Uterine smooth muscle cell (primary cell): ENCODE measurements at places on chromosomes 11 and 22. TPM values are rescaled to one million over a fixed set of nuclear protein-coding genes. Genes with fewer than 3 reads are reported as not detected.

Gene TRIM48
- total RNA-seq, result not detected in 2 replicates

Gene TBX1
- 0.12 TPM in 1 of 2 replicates, not detected in the other for total RNA-seq

Gene SMIM38
- total RNA-seq, result 0.11 and 0.87 TPM in 2 replicates

Gene MAPK8IP2
- 0.33 and 0.37 TPM in 2 replicates for total RNA-seq

Gene KRTAP5-2
- total RNA-seq, result not detected in 2 replicates

Gene SERPING1
- 4.3 and 9.6 TPM in 2 replicates for total RNA-seq

Gene CD6
- total RNA-seq, result not detected in 2 replicates

Gene RBMXL2
- 0.11 and 0.25 TPM in 2 replicates for total RNA-seq

Gene CLMP
- 103 and 152 TPM in 2 replicates for total RNA-seq

Gene OR5AP2
- total RNA-seq, result not detected in 2 replicates

Gene ARVCF
- total RNA-seq, result 12.4 and 30.0 TPM in 2 replicates

Gene CEP126
- 1.00 and 1.6 TPM in 2 replicates for total RNA-seq

Gene MMP12
- 0.11 TPM in 1 of 2 replicates, not detected in the other for total RNA-seq

Gene SEC14L3
- not detected in 2 replicates for total RNA-seq

Gene MGAT3
- under 0.01 TPM in 1 of 2 replicates, not detected in the other for total RNA-seq

Gene TMPRSS13
- total RNA-seq, result under 0.01 TPM in 1 of 2 replicates, not detected in the other

Gene TRIM51
- total RNA-seq, result not detected in 2 replicates

Gene TKFC
- total RNA-seq, result 18.8 and 26.5 TPM in 2 replicates

Gene MOGAT2
- total RNA-seq, result not detected in 2 replicates

Gene CRYBB3
- total RNA-seq, result not detected in 2 replicates
